ENCODE measurements at places on chromosomes 4 and X.

- DNase-seq = peak; percentile 0
These were observed 453.0 kb downstream of the PCDH11X start for GRCh38 chrX:92232182-92232581.

DNA sequence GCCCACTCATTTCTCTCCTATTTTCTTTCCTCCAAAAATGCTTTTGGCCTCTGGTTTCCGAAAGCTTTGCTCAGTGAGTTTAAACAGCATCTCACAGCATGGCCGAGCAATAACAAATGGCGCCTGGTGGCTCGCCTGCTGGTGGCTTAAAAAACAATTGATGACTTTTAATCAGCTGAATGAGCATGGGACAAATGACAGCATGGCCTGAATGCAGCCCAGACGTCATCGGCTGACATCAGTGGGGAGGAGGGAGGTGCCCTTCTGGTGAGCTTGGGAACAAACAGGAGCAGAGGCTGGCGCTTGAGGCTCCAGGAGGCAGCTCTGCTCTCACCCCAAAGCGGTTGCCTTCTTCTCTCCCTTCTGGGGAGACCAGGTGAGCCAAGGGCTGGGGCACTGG, 286.4 kb downstream of the BCOR start:
- no peak for DNase-seq

DNA sequence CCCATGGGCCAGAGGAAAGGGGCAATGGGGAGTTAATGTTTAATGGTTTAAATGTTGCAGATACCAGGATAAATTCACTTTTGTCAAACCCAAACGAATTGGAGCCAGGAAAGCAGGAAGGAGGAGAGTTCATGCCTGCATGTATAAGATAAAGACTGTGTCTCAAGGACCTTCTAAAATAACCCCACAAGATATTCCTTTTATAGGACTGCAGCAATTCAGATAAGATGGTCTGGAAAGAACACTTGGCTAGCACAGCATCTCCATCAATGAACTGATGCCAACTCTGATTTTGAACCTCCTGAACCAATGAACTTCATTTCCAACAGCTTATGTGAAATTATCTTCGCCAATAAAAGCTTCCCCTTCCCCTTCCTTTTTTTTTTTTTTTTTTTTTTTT, 31.3 kb upstream of the LONRF3 start:
- no peak for DNase-seq

DNA sequence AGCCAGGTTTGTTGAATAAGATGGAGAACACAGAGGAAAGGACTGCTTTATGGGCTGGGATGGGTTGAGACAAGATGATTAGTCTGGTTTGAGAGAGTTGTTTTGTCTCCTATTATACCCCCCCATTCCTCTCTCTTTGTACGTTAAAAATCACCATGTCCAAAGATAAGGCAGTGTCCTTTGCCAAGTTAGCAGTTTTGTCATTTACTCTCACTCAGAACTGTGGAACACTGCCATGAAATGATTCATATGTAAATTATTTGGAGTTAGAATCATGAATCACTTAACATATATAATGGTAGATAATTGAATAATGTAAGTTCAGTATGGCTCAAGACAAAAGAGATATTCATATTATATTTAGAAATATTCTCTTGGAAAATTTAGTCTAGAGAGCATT, 151.3 kb downstream of the DCLK2 start:
- peak; percentile 94 for DNase-seq

GRCh38 chr4:102761906-102762305, 1.1 kb upstream of the MANBA start:
- DNase-seq = no peak

GRCh38 chr4:75722417-75722816, 2.0 kb upstream of the USO1 start:
- DNase-seq = no peak

- DNase-seq = no peak
These were observed 225.8 kb upstream of the GIMD1 start for GRCh38 chr4:106594291-106594952.

- DNase-seq = no peak
These were observed 21.5 kb downstream of the FHDC1 start for GRCh38 chr4:152957437-152958171.

Measured in fibroblast of upper back skin (primary cell).